ENCODE measurements at places on chromosomes 6 and 20. TPM values are rescaled to one million over a fixed set of nuclear protein-coding genes. Genes with fewer than 3 reads are reported as not detected.

LAMA4 gene
- polyA plus RNA-seq, result 11.7 TPM

RIMS4 gene
- polyA plus RNA-seq, result 0.04 TPM

MLN gene
- not detected for polyA plus RNA-seq

UBD gene
- polyA plus RNA-seq, result not detected

PRL gene
- polyA plus RNA-seq, result not detected

PCNA gene
- polyA plus RNA-seq, result 41.8 TPM

KIAA0408 gene
- 258 TPM for polyA plus RNA-seq

COL9A3 gene
- 1.8 TPM for polyA plus RNA-seq

SULF2 gene
- 288 TPM for polyA plus RNA-seq

CGA gene
- not detected for polyA plus RNA-seq

ANKRD66 gene
- polyA plus RNA-seq, result not detected

NKX2-2 gene
- 0.69 TPM for polyA plus RNA-seq

HLA-DQB2 gene
- polyA plus RNA-seq, result not detected

CCHCR1 gene
- 0.52 TPM for polyA plus RNA-seq

MRAP2 gene
- 2.6 TPM for polyA plus RNA-seq

CUL7 gene
- 0.74 TPM for polyA plus RNA-seq

FHL5 gene
- 3.8 TPM for polyA plus RNA-seq

GMEB2 gene
- polyA plus RNA-seq, result 0.35 TPM

PGBD1 gene
- polyA plus RNA-seq, result 7.1 TPM

STMND1 gene
- polyA plus RNA-seq, result 0.79 TPM

PHACTR3 gene
- 15.5 TPM for polyA plus RNA-seq

KCNK15 gene
- polyA plus RNA-seq, result 2.7 TPM

SAPCD1 gene
- not detected for polyA plus RNA-seq

NRN1 gene
- 5.6 TPM for polyA plus RNA-seq

PPIL1 gene
- polyA plus RNA-seq, result 46.7 TPM

RAMACL gene
- polyA plus RNA-seq, result 27.2 TPM

ZDHHC14 gene
- polyA plus RNA-seq, result 114 TPM

CLDN20 gene
- polyA plus RNA-seq, result not detected

SSTR4 gene
- polyA plus RNA-seq, result not detected

FAXC gene
- polyA plus RNA-seq, result 36.1 TPM

BHLHE23 gene
- polyA plus RNA-seq, result not detected

All from Purkinje cell (primary cell).